NCI-H1694 (cell line): ENCODE measurements at places on chromosomes 1 and 21.

DNA sequence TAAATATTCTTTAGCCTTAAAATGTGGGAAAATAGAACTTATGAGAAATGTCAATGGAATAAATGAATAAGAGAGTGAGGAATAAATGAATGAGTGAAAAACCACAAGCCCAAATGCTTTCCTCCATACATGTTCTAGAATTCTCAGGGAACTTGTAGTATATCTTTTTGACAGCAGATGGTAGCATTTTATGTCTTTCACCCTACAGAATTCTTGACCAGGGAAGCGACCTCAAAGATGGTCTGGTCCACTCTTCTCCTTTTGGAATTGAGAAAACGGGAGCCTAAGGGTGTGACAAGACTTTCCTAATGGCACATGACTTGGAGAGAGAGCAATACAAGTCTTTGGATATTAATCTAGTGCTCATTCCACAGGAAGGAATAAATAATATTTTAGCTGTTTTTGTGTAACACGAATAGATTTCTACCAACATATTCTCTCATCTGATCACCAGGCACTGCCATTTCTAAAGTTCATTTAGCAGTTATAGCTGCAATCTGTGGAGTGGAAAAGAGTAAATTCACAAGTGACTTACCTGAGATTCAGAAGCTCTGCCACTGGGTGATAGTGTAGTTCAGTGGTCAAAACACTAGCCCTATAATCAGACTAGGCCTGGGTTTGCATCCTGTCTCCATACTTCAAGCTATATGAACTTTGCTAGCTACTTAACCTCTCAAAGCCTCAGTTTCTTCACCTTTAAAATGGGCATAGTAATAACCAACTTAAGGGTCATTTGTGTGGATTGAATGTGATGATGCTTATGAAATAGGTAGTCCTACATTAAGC lies 15.0 kb upstream of the F5 start:
- DNase-seq, result no peak

DNA sequence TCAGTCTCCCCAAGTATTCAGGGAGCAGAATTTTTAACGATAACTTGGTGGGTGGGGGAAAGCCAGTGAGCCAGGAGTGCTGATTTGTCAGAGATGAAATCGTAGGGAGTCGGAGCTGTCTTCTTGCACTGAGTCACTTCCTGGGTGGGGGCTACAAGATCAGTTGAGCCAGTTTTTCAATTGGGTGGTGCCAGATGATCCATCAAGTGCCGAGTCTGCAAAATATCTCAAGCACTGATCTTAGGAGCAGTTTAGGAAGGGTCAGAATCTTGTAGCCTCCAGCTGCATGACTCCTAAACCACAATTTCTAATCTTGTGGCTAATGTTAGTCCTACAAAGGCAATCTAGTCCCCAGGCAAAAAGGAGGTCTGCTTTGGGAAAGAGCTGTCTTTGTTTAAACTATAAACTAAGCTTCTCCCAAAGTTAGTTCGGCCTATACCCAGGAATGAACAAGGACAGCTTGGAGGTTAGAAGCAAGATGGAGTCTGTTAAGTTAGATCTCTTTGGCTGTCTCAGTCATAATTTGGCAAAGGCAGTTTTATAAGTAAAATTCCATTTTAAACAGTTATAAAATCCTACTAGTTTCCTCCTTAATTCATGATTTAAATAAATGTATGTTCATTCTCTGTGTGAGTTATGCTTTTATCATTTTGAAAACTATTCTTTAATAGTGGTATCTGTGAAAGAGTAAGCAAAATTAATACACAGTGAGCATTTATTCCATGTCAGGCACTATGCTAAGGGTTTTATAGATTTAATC lies 51.7 kb downstream of the SLC16A1 start:
- no peak for DNase-seq

- DNase-seq, result peak; percentile 33
These were observed 2.3 kb downstream of the H3-3A start for GRCh38 chr1:226064816-226065248.

GRCh38 chr21:33817138-33817537 lies 98.5 kb downstream of the ATP5PO start:
- no peak for DNase-seq

DNA sequence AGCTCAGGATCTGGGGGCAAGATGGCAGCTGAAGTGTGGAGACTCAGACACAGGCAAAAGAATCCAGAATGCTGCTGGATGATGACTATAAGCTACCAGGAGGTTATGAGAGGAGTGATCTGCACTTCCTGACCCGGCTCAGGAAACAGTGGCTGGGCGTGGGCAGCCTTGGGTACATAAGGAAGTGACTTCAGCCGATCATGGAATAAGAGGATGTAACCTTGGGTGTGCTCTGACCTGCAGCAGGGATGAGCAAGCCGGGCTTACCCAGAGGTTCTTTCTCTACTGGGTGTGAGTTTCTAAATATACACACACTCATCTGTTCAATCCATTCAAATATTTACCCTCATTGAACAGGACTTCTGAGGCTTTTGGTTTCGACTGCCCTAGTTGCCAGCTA lies 62.7 kb downstream of the CD34 start:
- no peak for DNase-seq

DNA sequence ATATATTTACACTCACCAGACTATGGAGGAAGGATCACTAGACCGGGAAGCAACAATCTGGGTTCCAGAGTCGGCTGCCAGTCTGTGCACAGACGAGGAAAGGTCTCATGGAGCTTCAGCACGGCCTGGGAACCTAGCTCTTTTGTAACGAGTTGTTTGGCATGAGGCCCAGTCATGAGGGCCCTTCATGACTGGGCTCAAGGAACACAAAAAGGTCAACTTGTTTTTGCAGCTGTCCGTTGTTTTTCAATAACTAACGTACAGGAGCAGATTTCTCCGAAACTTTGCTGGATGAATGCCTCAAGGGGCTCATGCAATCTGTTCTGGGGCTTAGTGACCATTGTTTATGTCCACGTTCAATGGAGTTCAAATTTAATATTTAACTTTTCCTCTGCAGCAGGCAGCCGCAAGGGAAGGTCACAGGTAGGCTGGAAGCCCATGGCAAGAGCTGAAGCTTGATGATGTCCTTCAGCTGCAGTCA lies 5.9 kb upstream of the STUM start:
- DNase-seq, result no peak

DNA sequence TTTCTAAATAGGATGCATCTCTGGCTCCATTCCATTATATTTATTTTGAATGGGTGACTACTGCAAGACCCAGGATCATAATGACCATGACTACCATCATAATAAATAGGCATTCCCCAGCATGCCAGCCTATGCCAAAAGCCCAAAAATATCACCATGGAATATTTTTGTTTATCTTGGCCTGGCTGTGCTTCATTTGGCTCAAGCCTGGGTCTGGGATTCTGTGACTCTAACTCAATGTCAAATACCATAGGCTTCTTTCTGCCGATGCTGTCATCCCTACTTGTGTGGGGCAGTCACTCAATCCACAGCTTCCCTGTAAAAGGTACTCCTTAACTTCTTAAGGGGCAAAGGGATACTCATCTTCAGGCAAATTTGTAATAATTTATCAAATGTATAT lies 66.6 kb downstream of the DIRAS3 start:
- DNase-seq, result no peak

DNA sequence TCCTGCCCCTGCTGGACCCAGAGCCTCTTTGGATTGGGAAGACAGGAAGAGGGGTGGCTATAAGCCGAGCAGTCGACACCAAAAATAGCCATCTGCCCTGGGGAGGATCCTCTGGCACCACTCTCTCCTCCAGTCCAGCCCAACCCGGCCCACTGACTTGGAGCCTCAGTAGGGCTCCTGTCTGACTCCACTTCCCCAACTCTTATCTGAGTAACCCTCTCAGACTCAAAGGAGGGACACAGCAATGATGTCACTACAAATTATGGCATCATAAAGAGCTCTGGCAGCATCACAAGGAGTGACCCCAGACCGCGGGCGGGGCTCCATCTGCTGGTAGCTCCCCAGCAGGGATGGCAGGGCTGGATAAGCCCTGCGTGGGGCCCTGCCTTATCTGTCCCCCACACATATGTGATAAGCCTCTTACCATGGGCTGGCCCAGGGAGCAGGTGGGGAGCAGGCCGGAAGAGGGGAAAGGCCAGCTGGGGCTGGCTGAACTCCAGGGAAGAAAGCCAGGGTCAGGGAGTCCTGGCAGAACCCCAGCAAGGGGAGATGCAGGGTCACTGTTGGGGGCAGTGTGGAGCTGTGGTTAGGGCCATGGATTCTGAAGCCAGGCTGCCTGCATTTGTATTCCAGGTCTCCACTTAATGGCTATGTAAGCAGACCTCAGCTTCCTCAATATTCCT lies 4.6 kb upstream of the SLC6A9 start:
- no peak for DNase-seq

DNA sequence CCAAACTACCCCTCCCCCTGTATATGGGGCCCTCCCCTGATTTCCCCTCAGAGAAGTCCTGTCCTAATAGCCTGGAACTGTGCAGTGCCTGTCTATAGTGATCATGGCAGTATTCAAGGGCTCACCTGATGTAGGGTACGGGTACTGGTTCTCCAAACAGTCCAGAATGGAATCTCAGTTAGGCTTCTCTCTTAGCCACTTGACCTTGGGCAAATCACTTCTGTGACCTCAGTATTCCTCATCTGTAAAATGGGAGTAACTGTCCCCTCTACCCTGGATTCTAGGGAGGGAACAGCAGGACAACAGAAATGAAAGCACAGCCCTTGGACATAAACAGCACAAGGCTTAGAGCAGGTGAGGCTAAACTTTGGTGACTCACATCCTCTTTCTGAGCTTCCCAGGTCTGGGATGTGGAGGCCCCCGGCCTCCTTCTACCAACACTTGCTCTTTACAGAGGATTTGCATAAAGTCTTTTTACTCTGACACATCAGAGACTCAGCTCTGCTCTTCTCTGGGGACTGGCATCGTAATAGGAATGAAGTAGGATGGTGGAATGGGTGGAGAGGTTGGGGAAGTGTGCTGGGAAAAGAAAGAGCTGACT lies 20.0 kb upstream of the PDZK1IP1 start:
- DNase-seq, result no peak

- DNase-seq, result no peak
These were observed 862 bp upstream of the SGIP1 start for GRCh38 chr1:66532798-66533783.

GRCh38 chr1:192998536-192998935 lies 60.6 kb downstream of the UCHL5 start:
- DNase-seq, result no peak

DNA sequence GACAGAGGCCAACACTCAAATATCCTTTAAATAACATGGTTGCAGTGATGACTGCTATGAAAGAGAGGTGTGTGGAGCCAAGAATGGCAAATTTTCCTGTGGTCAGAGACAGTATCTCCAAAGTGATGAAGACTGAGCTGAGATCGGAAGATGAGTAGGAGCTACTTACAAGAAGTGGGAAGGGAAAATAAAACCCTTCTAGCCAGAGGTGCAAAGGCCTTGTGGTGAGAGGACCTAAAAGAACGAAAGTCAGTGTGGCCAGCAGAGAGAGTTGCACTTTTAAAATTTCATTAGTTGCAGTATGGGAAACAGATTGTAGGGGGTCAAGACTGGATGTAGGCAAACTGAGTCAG lies 17.8 kb downstream of the SLAMF7 start:
- DNase-seq, result no peak

DNA sequence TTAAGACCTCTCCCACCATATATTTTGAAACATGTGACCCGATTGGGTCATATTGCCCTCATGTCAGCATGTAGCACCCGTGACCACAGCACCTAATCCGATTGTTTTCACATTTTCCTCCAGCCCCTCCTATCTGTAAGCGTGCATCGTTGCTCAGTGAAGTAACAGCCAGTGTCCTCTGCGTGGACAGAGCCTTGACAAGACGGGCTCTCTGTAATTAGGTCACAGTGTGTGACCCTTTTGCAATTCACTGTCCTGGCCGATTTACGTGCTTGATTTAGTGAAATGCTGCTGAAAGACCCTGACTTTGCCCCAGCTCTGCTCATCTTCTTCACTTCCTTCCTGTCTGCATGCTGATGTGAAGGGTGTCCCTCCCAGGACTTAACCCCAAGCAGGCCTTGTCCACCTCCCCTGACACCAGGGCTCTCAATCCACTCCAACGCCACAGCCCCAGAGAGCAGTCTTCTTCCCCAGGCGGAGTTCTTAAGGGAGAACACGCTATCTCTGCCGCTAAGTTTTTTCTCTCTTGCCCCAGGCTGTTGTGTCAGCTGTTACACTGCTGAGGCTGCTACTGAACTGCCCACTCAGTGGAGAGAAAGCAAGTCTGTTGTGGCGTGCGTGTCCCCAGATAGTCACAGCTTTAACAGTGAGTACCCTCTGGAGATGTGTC lies 19.4 kb downstream of the URB2 start:
- no peak for DNase-seq

GRCh38 chr1:37875833-37876232 lies 16.4 kb upstream of the MTF1 start:
- DNase-seq, result no peak

GRCh38 chr1:168084396-168085231 lies 52.1 kb downstream of the GPR161 start:
- peak; percentile 12 for DNase-seq

DNA sequence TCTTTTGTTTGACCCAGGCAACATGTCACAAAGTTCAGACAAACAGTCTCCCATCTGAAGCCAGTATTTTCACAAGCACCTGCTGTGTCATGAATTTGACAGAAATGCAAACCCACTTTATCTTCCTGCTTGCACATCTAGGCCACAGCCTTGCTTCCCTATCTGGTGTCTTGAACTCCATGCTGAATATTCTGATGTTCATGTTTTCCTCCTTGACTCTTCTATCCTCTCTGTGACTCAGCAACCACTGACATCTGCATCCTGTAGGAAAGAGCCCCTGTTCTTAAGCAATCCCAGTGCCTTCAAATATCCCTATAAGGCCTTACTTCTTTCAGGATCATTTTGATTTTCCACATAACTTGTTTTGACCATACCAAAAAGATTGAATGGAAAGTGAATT lies 6.5 kb downstream of the CD55 start:
- DNase-seq, result no peak
